ENCODE measurements at places on chromosomes 16 and 17. TPM values are rescaled to one million over a fixed set of nuclear protein-coding genes. Genes with fewer than 3 reads are reported as not detected.

Gene GLYR1
- total RNA-seq, result 42.8 TPM

Gene AXIN2
- 0.97 TPM for total RNA-seq

Gene VAMP2
- total RNA-seq, result 21.3 TPM

Gene KRT33A
- not detected for total RNA-seq

Gene ARL5C
- total RNA-seq, result not detected

Gene CPHXL2
- not detected for total RNA-seq

Gene CIBAR2
- total RNA-seq, result not detected

Gene SOST
- not detected for total RNA-seq

Gene NHLRC4
- 0.15 TPM for total RNA-seq

Gene GNG13
- not detected for total RNA-seq

Gene CAPNS2
- total RNA-seq, result not detected

Gene NPIPA1
- total RNA-seq, result 48.0 TPM

Gene FDXR
- total RNA-seq, result 64.4 TPM

Gene TOP2A
- total RNA-seq, result 204 TPM

Gene TK2
- total RNA-seq, result 18.5 TPM

Gene KRTAP3-1
- not detected for total RNA-seq

Gene HOXB4
- 0.07 TPM for total RNA-seq

Gene RHBDL1
- total RNA-seq, result 1.4 TPM

Gene JUP
- total RNA-seq, result 103 TPM

Gene CCL4L2
- total RNA-seq, result not detected

Gene SPNS3
- not detected for total RNA-seq

Gene UMOD
- not detected for total RNA-seq

Data from A549 treated with GW870086 at 1 μM for 4 hours (cell line).